GOT3 (cell line): ENCODE measurements at places on chromosomes 16 and 17.

- no peak for DNase-seq
Observed at GRCh38 chr16:70294385-70295025, 4.5 kb upstream of the DDX19B start.

- DNase-seq = no peak
Observed at GRCh38 chr17:16905593-16906191, 66.2 kb downstream of the TNFRSF13B start.

- no peak for DNase-seq
Observed at GRCh38 chr17:78110363-78111015, 18.1 kb downstream of the TMC6 start.

DNA sequence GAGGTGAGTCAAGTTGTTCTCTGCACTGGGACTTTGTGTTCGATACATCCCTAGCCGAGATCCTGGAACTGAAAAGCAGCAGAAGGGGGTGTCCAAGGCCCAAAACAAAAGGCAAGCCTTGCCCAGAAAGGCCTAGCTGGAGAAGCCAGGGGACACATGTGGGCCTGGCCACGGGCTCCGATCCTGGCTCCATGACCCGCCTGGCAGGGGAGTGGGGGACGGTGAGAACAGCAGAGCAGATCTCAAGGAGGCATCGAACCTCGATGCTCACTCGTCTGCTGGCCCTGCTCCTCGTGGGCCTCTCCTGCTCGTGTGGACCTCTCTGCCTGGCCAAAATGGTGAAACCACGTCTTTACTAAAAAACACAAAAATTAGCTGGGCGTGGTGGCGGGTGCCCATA, 8.9 kb downstream of the CCNF start:
- no peak for DNase-seq
